ENCODE measurements at places on chromosomes 11 and 22.
A peak's percentile ranks its signal among the peaks of the same experiment; 100 is the strongest.

DNA sequence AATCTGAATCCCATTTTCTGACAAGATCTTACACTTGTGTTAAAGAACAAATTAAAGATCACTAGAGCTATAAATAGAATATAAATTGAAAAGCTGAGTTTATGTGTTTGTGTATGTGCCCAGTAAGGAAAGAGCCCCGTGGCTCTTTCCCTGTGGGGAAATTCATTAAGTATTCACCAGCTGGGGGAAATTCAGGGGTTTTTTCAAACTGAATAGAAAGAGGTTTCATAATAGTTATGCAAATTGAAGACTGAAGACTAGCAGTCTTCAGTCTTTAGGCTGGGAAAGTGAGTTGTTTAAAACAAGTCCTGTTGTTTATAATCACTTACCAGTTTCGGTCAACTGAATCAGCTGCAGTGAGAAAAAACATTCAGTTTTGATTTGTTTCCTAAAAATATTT is 11.3 kb upstream of the MS4A7 start:
- DNase-seq: no peak

DNA sequence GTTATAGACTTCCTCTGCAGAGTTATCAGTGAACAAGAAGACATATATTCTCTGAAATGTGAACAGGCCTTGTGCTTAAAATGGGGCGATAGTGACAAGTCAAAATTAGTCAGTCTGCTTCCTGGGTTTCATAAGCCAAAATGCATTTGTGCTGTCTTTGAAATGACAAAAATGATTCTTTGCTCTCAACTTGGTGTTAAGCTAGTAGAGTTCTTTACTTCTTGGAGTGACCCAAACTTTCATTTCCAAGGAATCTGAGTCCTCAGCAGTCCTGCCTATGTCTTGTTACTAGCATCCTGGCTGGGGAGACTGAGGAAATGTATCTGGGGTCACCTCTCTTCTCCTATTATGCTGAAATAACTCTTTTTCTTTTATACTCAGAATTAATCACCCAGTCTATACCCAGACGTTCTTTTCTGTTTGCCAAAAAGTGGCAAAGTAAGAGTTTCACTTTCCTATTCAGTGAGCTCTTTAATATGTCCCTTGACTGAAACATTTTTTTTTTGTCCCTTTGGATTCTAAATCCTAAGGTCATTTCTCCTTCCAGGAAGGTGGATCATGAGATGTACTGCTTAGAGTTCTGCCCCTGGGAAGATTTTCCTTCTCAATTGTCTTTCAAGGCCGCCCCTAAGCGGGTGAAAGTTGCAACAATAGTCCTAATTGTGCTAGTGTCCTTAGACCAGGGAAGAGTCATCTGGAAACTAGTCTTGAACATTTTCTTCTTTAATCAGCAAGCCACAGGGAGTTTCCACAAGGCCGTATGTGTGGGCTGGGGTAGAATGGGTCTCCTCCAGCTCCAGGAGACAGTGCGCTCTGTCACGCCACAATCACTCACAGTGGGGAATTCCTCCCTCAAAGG is 53.0 kb upstream of the RDX start:
- DNase-seq: no peak

GRCh38 chr22:43945632-43946383 is 9.4 kb upstream of the SAMM50 start:
- DNase-seq: peak; percentile 17

DNA sequence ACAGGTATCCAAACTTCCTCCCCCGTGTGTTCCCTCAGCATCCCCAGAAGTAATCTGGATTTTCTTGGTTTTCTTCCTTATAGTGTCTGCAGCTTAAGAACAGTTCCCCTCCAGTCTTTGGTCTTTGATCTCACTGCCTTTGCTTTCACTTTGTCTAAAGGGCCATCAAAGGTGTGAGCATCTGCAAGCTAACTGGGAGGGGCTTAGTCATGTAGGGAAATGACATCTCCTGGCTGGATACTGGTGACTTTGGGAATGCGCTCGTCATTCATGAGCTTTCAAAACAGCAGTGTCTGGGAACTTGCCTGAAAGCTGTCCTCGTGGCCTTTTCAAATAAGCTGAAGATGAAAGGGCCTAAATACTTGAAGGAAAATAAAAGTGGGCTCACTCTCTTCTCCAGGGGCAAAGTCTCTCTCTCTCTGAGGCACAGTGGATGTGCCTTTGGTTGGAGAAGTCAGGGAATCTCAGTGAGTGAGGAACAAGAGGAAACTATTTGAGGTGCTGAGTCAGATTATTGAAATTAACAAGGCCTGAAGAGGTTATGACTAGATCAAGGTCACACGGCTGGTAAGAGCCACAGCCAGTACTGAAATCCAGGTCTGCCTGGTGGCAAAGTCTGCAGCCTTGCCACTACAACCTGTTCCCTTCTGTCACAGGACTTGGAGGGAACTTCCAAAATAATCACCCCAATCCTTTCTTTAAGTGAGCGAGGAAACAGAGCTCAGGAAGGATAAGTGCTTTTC is 45.6 kb upstream of the TENM4 start:
- DNase-seq: no peak

DNA sequence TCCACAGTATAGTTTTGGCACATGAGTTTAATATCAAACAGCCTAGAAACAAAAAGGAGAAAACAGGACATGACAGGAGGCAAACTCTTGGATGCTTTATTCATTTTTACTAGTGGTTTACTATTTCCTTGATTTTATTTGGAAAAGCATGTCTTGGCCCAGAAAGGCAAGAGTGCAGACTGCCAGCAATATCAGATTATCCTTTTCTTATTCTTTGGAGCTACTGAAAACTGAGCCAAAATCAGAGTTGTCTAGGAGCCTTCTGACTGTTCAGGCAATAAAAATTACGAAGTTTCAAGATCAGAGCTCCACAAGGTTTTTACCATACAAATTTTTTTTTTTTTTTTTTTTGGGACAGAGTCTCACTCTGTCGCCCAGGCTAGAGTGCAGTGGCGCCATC is 16.0 kb downstream of the CELF1 start:
- DNase-seq: no peak

DNA sequence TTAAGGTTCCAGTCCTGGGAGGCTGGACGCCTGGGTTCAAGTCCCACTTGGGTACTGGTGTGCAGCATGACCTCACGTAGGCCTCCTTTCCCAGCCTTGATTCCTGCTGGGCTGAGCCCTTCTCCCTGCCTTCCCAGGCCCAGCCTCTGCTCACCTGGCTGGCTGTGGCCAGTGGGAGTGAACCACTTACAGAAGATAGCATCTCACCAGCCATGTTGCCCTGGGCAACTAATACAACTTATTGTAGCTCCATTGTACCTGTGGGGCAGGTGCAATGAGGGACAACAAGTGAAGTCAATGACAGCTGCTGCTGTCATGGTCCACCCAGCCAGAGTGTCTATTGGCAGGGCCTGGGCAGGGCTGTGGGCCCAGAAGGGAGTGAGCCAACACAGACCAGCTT is 48.4 kb upstream of the MPEG1 start:
- DNase-seq: peak; percentile 83

DNA sequence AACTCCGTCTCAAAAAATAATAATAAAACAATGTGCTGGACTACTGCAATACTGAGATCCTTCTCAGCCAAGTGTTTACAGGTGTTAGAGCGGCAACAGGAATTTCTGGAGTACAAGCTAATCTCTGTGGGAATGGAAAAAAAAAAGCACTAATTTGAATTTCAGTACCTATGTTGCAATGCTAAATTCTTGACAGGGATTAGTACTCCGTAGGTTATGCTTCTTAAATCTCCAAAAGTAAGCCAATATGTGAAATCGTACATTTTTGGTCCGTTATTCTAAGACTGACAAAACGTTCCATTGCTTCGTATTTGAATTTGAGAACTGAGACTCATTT is 1.1 kb downstream of the ATL3 start:
- DNase-seq: no peak

DNA sequence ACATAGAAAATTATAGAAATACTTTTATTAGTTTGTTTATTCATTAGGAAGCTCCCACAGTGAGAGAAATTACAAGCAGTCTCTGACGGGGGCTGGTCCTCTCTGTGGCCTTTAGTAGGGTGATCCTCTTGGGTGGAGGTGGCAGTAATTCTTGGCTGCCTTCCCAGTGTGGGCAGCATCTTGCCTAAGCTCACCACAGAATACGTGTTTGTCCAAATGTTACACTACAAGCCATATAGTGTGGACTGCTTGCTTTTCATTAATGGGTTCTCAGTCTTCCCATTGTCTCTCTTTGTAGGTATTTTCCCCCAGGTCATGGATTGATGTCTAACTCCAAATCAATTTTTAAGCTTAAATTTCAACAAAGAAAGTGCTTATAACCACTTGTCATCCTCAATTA is 43.3 kb downstream of the ENDOD1 start:
- DNase-seq: no peak

DNA sequence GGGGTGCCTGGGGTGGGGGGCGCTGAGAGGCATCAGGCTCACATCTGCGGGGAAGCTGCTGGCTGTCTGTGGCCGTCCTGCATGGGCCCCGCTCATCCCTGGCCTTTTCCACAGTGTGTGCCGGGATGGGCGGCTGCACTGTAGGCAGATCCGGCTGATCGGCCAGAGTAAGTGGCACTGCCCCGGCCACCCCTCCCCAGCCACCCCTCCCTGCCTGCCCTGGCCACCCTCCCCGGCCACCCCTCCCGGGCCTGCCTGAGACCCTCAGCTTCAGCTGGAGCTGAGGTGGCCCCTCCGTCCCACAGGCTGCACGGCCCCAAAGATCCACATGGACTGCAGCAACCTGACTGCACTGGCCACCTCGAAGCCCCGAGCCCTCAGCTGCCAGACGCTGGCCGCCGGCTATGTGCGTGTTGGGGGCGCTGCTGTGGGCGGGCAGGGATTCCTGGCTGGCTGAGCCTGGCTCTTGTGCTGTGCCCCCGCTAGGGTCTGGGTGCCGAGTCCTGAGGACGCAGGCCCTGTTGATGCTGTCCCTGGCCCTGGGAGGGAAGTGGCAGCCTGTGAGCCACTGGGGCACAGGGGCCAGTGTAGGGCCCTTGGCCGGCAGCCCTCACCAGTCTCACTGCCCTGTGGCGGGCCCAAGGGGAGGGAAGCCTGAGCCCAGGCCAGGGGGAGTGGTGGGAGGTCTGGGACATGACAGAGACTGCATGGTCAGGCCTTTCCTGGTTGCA is 10.9 kb downstream of the MUC2 start:
- no peak for DNase-seq

- DNase-seq: no peak
Measured at GRCh38 chr11:3041699-3042441, 15.4 kb downstream of the CARS1 start.

DNA sequence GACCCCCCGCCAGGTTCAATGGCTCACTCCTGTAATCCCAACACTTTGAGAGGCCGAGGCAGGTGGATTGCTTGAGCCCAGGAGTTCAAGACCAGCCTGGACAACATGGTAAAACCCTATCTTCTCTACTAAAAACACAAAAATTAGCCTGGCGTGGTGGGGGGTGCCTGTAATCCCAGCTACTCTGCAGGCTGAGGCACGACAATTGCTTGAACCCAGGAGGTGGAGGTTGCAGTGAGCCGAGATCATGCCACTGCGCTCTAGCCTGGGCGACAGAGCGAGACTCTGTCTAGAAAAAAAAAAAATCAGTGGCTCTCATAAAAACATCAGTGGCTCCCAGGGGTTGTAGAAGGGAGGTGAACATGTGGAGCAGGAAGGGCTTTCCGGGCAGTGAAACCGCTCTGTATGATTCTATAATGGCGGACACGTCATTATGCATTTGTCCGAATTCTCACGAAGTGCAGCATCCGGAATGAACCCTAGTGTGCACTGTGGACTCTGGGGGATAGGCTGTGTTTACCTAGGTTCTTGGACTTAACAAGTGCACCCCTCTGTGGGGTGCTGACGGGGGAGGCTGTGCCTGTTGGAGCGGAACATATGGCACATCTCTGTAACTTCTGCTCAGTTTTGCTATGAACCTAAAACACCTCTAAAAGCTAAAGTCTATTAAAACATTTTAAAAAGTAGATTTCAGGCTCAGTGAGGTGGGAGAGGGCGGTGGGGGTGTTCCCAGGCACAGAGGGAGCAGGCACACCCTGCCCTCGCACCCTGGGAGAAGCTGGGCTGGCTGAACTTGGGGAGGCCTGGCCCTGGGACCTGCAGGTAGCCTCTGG is 49.1 kb upstream of the SEPTIN5 start:
- DNase-seq: no peak

DNA sequence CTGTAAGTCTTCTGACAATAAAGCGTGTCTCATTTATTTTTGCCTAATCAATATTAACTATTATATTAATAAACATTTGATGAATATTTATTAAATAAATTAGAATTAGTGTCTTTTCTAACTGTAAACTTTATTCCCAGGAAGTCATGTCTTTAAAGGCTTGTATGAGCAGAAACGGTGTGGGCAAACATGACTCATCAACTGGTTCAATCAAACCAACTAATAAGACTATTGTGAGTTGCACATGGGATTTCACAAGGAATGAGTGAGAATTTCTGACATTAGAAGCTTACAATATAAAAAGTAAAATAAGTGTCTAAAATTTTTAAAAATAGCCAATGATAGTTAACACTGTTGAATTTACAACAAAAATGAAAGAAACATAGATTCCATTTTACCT is 259.2 kb upstream of the CTSC start:
- no peak for DNase-seq

GRCh38 chr22:31652911-31653684 is 8.9 kb downstream of the PISD start:
- peak; percentile 66 for DNase-seq

- no peak for DNase-seq
Measured at GRCh38 chr11:14308897-14309387, 50.0 kb downstream of the RRAS2 start.

DNA sequence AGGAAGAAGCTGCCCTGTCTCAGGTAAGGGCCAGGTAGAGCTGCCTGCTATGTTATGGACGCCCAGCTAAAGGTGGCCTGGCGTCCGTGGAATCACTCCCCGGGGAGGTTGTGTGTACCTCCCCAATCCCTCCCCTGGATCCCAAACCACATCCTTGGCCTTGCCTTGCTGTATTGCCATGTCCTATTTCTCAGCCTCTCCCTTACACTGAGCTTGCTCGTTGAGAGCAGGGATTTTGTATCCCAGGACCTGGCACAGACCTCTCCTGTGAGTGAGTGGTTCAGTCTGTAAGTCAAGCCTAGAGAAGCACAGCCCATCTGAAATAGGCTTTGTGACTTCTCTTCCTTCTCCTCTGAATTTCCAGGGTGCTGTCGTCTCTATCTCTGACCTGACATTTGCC is 53.9 kb downstream of the TRAF6 start:
- no peak for DNase-seq

DNA sequence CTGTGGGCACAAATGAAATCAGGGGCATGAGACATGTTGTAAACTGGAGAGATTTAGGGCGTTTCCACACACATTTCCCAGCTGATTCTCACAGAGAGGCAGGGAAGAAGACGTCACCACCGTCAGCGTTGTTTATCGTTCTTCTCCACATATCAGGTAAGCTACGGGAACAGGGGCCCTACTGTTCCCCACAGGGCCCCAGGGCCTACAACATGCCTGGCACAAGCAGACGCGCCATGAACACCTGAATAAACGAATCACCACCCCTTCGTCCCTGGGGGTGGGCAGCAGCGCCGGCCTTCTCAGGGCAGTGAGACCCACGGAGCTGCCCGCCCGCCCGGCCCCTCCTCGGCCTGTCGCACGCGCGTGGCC is 342 bp downstream of the EFCAB6 start:
- no peak for DNase-seq
